ENCODE measurements at places on chromosomes 16 and 17.
A peak's percentile ranks its signal among the peaks of the same experiment; 100 is the strongest.

DNA sequence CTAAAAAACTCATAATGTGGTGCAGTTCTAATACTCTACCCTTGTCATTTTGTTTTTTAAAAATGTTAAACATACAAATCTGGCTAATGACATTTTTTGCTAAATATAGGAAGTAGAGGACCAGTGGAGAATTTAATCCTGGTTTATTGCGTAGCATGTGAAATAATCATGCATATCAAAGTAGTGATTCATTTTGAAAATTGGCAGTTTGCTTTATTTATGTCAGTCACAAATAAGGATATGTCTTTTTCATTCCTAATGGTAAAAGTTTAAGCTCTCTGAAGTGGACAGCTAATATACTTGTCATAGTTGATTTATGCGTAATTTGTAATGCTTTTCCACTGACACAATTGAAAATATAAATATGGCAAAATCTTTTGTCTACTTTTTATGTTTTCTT is 224.2 kb downstream of the BCAS3 start:
- DNase-seq, result no peak

DNA sequence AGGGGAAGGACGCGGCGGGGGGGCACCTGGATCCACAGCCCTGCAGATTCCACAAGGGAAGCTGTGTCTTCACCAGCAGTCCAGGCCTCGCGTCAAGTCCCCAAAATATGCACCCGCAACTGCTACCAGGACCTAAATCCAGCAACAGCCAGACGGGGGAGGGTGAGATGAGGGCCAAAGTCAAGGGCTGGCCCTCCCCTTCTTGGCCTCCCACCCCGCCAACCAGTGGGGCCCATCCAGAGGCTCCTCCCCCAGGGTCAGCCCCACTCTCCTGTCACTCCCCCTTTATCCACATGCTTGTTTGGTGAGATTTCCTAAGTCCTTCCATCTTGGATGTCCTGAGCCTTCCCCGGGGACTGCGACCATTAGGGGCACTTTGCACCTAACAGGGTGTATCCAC is 138.7 kb downstream of the ENGASE start:
- no peak for DNase-seq

GRCh38 chr16:80996688-80997138 is 10.0 kb downstream of the CMC2 start:
- no peak for DNase-seq

- no peak for DNase-seq
These were observed 4.4 kb upstream of the ZFPM1 start for GRCh38 chr16:88448461-88449266.

DNA sequence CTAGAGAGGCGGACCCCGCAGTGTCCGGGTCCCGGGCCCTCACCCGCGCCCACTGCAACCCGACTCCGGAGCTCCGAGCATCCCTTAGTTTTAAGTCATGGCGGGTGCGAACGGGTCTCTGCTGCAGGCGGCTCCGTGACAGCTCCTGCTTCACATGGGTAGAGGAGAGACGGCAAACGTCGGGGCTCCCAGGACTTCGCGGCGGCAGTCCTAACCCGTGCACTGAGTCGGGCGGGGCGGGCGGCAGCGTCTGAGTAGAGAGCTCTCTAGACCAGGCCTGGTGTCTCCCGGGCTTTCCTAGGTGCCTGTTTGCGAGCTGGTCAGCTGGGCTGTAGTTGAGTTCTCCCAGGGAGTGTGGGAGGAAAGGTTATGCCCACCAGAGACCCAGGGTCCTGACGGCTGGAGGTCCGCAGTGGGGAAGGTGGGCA is 345 bp downstream of the TSC2 start:
- DNase-seq, result no peak

DNA sequence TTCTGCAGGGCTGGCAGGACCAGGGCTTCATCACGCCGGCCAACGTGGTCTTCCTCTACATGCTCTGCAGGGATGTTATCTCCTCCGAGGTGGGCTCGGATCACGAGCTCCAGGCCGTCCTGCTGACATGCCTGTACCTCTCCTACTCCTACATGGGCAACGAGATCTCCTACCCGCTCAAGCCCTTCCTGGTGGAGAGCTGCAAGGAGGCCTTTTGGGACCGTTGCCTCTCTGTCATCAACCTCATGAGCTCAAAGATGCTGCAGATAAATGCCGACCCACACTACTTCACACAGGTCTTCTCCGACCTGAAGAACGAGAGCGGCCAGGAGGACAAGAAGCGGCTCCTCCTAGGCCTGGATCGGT is 1.4 kb downstream of the CDK5R1 start:
- no peak for DNase-seq

DNA sequence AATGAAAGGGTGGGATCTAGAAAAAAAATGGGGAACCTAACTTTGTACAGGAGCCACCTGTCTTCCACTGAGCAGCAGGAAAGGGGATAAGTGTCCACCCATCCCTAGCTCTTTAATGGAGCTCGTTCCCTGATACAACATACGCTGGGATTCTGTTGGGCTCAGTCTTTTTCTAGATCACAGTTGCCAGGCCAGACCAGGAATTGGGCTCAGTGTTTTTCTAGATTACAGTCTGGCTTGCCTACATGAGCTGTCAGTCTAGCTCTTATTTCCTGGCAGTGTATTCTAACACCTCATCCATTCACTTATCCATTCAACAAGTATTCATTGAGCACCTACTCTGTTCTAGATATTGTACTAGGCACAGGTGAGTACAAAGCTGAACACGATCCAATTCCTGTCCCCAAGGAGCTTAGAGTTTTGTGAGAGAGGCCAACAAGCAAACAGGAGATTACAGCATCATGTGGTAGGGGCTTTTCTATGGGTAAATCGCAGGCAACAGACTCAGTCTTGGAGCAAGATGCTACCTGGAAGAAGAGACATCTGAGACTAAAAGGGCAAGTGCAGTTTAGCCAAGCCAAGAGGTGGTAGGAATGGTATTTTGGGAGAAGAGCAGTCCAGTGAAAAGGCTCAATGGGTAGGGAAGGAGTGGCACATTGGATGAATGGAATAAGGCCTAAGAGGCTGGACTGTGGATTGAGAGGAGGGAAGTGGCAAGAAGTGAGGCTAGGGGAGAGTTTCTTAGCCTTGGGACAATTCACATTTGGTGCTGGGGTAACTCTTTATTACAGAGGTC is 138.0 kb upstream of the HS3ST2 start:
- no peak for DNase-seq

GRCh38 chr17:18038149-18038850 is 668 bp downstream of the ATPAF2 start:
- DNase-seq, result no peak

DNA sequence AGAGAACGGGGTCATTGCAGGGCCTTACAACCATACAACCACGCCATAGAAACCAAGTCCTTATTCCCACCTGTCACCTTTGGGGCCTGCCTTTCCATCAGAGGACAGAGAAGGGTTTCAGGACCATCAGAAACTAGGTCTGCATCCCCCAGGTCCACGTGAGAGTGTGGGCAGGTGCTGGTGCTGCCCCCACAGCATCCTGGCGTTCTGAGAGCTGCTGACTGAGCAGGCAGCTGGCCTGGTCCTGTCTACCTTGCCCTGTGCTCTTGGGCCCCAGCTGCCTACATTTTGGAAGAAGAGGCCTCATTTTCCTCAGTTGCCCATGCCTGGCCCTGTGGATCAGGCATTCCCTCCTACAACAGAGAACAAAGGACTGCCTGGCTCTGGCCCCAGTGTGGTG is 21.6 kb downstream of the ZNF276 start:
- DNase-seq, result no peak

GRCh38 chr16:1331712-1332617 is 1.5 kb upstream of the BAIAP3 start:
- peak; percentile 60 for DNase-seq

GRCh38 chr16:27217256-27217655 is 13.9 kb downstream of the KDM8 start:
- DNase-seq, result no peak

GRCh38 chr17:79832218-79833109 is 6.8 kb downstream of the CBX4 start:
- DNase-seq, result peak; percentile 66

DNA sequence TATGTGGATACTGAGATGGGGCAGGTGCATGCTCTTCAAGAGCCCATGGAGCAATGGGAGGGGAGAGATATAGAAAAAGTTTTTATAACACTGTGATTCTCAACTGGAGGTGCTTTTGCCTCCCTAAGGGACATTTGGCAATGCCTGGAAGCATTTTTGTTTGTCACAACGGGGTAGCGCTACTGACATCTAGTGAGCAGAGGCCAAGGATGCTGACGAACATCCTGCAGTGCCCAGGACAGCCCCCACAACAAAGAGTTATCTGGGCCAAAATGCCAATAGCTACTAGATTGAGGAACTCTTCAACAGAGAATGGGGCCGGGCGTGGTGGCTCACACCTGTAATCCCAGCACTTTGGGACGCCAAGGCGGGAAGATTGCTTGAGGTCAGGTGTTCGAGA is 67.2 kb upstream of the CLEC3A start:
- no peak for DNase-seq

DNA sequence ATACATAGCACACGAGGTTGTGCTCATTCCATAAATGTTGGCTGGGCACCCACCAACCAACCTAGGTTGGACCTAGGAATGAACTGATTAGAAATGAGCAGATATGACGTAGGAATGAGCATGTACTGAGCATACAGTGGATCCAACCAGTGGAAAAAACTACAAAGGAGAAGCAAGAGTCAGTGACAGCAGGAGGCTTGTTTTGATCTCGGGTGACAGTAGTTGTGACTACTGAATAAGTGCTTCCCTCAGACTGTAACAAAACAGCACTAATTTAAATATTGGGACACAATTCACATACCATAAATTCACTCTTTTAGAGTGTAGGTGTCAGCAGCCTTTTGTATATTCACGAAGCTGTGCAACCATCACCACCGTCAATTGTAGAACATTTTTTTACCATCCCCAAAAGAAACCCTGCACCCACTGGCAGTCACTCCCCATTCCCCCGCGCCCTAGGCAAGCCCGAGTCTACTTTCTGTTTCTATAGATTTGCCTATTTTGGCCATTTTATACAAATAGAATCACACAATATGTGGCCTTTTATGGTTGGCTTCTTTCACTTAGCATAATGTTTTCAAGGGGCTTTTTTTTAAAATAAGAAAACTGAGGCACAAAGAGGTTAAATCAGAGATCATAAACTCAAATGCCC is 7.0 kb downstream of the VAC14 start:
- DNase-seq, result no peak

- DNase-seq, result no peak
These were observed 48.7 kb downstream of the TMEM100 start for GRCh38 chr17:55673743-55674506.

DNA sequence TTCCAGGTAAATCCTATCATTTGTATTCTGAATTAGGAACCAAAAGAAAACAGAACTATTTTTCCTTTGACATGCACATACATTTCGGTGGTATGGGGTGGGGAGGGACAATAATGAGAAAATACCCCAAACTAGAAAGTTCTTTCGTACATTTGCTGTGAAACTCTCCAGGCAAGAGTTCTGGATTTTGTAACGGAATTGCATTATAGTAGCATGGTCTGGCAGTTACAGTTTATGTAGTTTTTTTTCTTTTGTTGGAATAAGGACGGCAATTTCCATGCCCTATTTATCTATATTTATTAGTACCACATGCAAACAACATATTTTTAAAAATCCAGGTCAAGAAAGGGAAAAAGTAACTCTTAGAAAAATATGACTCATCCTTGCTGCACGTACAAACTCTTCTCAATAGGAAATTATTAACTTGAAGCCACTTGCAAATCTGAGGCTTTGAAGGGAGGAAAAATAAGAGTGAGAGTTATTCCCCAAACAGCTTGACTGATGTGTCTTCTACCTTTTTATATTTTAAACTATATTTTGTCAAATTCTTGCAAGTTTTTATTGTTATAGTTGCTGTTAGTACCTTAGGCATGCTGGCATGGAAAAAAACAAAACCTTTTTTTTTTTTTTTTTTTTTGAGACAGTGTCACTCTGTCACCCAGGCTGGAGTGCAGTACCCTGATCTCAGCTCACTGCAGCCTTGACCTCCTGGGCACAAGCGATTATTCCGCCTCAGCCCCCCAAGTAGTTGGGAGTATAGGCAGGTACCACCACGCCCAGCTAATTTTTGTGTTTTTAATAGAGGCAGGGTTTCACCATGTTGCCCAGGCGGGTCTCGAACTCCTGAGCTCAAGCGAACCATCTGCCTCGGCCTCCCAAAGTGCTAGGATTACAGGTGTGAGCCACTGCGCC is 69.3 kb downstream of the WWP2 start:
- no peak for DNase-seq

DNA sequence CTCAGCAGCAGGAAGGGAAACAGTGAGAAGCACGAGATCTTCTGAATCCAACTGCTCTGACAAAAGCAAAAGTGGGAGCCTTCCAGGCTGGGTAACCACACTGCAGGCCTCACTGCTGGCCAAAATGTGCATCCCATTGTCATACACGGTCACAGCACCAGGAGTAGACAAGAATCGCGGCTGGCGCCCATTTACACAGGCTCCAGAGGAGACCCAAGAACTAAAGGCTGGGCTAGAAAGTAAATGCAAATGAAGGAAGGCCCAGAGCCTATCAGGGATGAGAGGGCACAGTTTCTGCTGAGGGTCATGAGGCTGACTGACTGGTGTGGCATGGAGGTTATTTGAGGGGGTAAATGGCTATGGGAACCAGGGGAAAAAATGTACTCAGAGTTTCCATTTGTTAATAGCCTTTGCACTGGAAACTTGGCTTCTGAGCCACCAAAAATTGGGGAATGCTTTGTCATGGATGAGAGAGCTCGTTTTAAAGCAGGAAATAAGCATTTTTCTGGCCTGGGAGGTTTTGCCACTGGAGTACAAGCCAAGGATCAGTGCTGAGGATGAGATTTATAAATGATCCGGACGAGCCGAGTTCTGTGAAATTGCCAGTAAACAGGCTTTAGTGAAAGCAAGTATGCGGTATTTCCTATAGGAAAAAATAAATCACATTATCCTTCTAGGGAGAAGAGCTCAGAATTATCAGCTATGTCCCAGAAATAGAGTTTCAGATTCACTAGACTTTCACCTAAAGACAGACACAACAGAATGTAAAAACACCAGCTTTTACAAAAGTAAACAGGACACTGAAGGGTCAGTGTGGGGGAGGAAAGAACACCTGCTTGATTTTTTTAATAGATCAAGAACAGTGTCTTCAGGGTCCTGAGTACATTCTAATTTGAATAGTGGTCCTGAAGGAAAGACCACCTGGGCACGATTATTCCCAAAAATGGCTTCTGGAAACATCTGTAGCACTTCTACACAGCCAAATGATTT is 66.9 kb upstream of the GSG1L start:
- no peak for DNase-seq

Measured in thymus (tissue), 14 donors.